ENCODE measurements at places on chromosomes 13 and 19.

GRCh38 chr13:26465514-26465913, 92.0 kb upstream of the WASF3 start:
- DNase-seq, result no peak

DNA sequence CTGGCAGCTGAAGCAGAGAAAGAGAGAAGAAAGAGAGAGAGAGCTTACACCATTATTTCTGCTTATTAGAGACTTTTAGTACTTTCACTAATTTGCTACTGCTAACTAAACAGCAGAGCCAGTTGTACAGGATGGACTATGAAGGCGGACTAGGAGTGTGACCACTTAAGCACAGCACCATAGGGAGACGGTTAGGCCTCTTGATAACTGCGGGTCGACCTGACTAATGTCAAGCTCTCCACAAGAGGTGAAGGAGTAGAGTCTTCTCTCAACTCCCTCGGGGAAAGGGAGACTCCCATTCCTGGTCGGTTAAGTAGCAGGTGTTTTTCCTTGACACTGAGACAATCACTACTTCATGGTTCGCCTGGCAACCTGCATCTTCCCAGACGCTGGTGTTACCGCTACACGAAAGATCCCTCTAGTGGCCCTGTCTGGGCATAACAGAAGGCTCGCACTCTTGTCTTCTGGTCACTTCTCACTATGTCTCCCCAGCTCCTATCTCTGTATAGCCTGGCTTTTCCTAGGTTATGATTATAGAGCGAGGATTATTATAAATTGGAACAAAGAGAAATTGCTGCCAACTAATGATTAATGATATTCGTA, 5.3 kb upstream of the PSG7 start:
- DNase-seq, result no peak

- no peak for DNase-seq
Observed at GRCh38 chr19:7933828-7934725, 8.1 kb upstream of the CTXN1 start.

DNA sequence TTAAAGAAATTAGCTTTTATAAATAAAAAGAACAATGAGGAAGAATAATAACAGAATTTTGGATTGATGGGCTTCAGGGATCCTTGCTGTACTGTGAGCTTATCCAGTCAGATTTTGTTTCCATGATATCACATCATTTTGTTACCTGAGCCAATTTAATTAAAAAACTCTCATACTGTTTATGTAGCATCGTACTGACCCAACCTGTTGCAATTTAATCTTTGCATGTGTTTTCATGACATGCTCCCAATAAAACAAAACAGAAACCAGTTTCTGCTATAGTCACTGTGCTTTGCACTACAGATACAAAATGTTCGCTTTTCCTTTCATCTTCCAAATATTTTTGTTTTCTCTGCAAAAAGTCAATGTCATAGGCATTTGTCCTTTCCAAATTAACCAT, 109.7 kb upstream of the RNF113B start:
- no peak for DNase-seq

- no peak for DNase-seq
Observed at GRCh38 chr19:54229146-54229545, 6.3 kb upstream of the LILRB3 start.

- DNase-seq, result no peak
Observed at GRCh38 chr19:4174213-4174894, 8.0 kb downstream of the SIRT6 start.

DNA sequence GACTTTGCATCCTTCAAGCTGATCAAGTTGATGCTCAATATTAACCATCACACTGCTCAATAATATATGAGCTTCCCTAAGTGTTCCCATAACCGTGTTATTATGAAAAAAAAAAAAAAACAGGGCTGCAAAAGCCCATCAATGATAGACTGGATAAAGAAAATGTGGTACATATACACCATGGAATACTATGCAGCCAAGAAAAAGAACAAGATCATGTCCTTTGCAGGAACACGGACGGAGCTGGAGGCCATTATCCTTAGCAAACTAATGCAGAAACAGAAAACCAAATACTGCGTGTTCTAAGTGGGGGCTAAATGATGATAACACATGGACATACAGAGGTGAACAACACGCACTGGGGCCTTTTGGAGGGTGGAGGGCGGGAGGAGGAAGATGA, 58.3 kb downstream of the CACNA1A start:
- DNase-seq, result no peak

DNA sequence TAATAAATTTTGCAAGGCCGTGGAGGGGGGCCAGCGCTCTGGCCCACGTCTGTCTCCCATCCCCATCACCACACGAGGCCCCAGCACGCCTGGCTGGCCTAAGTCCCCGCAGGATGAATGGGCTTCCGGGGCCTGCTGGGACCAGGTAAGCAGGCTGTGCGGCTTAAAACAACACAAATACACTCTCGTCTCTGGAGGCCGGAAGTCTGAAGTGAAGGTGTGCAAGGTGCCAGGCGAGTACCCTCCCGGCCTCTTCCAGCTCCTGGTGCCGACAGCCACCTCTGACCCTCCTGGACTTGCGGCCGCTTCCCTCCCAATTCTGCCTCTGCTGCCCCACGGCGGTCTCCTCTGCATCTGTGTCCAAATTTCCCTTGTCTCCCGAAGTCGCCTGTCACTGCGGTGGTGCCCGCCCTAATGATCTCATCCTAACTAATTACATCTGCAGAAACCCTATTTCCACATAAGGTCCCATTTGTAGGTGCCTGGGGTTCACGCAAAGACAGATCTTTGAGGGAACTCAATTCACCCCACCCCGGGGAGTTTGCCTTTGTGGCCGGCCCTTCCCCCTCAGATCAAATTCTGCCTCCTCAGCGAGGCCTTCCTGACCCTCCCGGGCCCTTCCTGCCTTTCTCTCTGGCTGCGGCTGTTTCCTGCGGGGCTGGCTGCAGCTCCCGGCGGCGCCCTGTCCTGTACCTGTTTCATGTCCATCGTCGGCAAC, 8.1 kb upstream of the PTBP1 start:
- no peak for DNase-seq

DNA sequence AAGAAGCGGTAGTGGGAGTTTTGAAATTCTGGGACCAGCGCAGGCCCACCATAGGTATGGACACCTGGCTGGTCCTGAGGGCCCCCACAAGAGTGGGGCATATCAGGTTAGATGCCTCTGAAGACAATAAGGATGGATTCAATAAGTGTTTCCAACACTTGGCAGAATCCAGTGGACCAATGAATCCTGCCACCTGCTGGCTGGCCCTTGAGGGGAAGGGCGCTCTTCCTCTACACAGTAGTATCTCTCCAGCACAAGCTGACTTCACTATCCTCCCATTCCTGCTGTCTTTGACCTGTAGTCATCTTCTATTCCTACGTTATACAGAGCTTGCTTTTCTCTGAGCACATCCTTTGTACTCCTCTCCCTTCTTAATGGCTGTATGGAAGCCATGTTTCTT, 199.7 kb upstream of the TSHZ3 start:
- DNase-seq, result no peak

- DNase-seq, result no peak
Observed at GRCh38 chr19:35713904-35714495, 3.8 kb upstream of the KMT2B start.

- DNase-seq, result no peak
Observed at GRCh38 chr19:31113293-31113692, 235.9 kb downstream of the TSHZ3 start.

GRCh38 chr13:33610438-33611120, 207.4 kb upstream of the RFC3 start:
- DNase-seq, result peak; percentile 4

DNA sequence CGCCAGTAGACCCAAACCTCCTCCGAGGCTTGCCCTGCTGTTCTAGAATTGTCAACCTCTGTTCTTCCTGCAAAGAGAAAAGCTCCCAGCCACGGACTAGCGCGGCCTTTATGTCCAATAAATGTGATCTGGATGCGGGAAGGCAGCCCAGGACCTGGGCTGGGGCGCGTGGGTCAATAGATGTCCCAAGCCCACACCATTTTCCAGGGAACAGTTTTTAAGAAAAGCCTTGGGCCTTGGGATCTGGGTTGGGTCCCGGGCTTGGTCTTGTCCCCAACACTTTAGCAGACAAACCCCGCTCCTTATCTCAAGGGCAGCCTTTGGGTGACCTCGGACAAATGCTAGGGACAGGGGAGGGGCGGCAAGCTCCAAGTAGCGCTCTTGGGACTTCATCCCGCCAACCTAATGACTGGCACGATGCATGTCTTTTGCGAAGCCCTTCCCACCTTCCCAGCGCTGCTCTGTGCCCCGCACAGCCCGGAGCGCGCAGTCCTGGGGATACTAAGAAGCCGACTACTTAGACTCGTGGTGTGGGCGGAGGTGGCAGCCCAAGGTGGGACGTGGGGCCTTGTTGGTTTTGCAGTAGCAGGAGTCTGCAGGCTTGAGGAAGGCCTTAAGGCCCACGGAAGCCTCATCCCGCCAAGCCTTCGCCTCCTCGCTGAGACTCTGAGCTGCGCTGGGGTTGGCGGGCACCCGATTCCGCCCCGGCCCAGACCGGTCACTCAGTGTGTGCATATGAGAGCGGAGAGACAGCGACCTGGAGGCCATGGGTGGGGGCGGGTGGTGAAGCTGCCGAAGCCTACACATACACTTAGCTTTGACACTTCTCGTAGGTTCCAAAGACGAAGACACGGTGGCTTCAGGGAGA, 10.8 kb downstream of the SOX21 start:
- DNase-seq, result no peak

- no peak for DNase-seq
Observed at GRCh38 chr19:32895384-32895783, 25.8 kb upstream of the SLC7A9 start.

DNA sequence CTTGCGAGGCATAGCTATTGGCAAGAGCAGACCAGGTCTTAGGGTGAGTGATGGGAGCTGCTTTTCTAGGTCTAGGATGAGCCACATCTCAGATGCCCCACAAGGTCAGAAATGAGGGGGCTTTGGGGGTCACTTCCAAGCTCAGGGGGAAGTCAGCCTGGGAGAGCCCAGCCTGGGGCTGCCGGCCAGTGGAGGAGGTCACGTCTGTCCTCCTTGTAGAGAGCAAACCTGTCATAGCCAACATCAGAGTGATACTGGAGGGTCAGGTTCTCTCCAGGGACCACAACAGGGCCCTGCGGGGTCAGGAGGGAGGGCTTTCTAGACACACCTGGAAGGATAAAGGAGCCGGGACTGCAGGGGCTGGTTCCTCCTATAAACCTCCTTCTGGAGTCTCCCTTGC, 2.4 kb downstream of the LILRA5 start:
- DNase-seq, result no peak

DNA sequence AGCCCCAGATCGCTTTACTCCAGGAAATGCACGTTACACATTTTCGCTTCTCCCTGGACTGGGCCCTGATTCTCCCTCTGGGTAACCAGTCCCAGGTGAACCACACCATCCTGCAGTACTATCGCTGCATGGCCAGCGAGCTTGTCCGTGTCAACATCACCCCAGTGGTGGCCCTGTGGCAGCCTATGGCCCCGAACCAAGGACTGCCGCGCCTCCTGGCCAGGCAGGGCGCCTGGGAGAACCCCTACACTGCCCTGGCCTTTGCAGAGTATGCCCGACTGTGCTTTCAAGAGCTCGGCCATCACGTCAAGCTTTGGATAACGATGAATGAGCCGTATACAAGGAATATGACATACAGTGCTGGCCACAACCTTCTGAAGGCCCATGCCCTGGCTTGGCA, 44.6 kb downstream of the KL start:
- DNase-seq, result no peak

DNA sequence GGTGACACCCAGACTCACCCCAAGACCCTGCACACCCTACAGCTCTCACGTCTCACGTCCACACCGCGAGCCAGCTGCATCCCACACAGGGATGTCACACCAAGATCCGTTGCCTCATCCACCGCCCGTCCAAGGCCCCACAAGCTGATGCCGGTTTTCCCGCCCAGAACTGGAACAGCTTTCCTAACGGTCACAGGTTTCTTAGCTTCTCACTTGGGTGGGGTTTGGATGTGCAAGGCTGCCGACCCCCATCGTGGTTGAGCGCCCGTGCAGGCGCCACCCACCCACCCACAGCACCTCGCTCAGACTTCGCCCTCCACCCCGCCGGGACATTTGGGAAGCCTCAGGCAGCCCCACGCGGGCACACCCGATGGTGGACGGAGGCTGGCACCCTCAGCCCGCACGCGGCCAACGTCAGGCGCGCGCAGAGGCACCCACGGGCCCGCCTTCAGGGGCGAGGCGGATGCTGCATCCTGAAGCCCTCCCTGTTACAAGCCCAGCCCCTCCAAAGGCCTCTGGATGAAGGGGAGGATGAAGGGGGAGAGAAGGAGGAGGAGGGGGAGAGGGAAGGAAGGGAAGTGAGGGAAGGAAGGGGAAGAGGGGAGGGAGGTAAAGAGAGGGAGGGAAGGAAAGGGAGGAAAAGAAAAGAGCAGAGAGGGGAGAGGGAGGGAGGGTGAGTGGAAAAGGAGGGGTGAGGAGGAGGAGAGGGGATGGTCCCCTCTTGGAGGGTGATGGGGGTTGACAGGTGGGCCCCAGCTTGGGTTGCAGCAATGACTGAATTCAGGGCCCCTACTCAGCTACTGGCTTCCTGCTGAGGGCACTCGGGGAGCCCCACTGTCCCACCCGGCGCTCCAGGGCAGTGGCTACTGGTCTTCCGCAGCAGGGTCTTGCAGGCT, 12.8 kb downstream of the ONECUT3 start:
- no peak for DNase-seq

GRCh38 chr19:30856376-30856775, 484.2 kb downstream of the ZNF536 start:
- DNase-seq, result no peak

DNA sequence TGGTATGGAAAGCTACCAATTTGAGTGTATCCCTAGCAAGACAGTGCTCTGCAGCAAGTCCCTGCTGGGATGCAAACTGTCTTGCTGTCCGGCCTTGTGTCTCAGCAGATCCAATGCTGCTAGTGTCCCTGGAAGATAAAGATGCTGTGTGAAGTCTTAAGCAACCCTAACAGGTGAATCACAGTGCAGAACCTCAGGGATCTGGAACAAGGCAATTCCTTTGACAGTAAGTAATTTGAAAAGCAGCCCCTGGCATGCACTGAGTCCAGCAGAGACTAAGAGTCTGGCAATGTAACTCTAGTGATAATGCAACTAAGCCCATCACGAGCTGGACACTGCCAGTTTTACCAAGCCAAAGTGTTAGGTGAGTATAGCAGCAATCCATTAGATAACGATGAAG, 1.7 kb upstream of the UCHL3 start:
- DNase-seq, result no peak

DNA sequence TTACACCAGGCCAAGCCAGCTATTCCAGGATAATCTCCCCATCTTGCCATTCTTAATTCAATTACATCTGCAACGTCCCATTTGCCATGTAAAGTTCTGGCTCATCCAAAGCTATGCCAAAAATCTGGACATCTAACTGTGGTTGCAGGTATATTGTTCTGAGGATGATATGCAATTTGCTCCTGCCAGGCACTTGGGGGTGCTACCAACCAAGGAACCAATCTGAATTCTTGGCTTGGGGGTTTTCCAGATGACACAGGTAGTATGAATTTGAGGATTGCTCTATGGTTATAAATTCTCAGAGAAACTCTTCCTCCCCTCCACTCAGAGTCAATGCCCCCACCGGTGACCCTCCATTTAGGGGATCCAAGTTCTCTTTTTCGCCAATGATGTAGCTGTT, 33.0 kb downstream of the CRYL1 start:
- DNase-seq, result no peak

GRCh38 chr19:20472854-20473253, 92.7 kb downstream of the ZNF737 start:
- no peak for DNase-seq

- DNase-seq, result no peak
Observed at GRCh38 chr19:11364935-11365334, 9.5 kb upstream of the SWSAP1 start.

Measured in stimulated activated CD8-positive, alpha-beta memory T cell treated with anti-CD3 and anti-CD28 coated beads, Interleukin-7, amount 100 ng/mL, for 4 hours (primary cell).